Stimulated activated CD8-positive, alpha-beta memory T cell treated with anti-CD3 and anti-CD28 coated beads, Interleukin-15, amount 100 ng/mL, for 24 hours (primary cell): ENCODE measurements at places on chromosomes 2 and 18.

DNA sequence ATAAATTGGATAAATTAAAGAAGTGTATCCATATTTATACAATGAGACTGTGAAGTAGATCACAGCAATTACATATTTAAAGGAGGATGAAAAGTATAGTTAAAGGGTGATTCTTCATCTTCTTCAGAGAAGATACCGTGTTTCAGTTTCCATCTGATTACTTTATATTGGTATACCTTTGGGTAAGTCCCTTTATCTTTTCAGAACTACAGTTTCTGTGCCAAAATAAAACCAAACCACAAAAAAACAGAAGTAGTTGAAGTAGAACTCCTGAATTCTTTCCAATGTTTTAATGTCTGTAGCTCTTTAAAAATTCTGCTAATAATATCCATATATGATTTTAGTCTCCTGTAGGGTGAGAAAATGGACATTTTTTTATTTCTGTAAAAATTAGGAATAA is 231.2 kb upstream of the LINC00305 start:
- DNase-seq = no peak

GRCh38 chr2:103656558-103656957 is 894.7 kb downstream of the TMEM182 start:
- DNase-seq = no peak

GRCh38 chr18:78751664-78752063 is 228.0 kb upstream of the SALL3 start:
- no peak for DNase-seq

GRCh38 chr2:8526403-8526696 is 155.5 kb upstream of the ID2 start:
- DNase-seq = no peak

DNA sequence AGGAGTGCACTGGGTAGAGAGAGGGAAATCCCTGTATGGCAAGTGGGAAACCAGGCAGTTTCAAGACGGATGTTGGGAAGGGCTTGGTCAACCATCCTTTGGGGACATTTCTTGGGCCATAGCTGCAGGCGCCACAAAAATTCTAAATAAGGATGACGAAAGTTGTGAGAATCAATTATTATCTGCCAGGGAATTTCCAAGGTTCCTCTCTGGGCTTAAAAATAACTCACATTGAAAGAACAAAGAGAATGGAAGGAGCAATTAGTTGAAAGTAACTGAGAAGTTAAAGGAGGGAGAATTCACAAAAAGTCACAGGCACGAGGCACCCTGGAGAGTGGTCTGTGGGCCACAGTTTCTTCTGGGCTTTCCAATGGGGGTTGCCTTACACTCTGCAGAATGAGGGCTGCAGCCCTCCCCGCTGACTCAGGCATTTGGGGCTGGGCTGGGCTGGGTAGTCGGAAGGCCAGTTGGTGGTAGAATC is 195.7 kb downstream of the SMAD7 start:
- no peak for DNase-seq

GRCh38 chr2:118223511-118223991 is 135.3 kb downstream of the INSIG2 start:
- DNase-seq = no peak

DNA sequence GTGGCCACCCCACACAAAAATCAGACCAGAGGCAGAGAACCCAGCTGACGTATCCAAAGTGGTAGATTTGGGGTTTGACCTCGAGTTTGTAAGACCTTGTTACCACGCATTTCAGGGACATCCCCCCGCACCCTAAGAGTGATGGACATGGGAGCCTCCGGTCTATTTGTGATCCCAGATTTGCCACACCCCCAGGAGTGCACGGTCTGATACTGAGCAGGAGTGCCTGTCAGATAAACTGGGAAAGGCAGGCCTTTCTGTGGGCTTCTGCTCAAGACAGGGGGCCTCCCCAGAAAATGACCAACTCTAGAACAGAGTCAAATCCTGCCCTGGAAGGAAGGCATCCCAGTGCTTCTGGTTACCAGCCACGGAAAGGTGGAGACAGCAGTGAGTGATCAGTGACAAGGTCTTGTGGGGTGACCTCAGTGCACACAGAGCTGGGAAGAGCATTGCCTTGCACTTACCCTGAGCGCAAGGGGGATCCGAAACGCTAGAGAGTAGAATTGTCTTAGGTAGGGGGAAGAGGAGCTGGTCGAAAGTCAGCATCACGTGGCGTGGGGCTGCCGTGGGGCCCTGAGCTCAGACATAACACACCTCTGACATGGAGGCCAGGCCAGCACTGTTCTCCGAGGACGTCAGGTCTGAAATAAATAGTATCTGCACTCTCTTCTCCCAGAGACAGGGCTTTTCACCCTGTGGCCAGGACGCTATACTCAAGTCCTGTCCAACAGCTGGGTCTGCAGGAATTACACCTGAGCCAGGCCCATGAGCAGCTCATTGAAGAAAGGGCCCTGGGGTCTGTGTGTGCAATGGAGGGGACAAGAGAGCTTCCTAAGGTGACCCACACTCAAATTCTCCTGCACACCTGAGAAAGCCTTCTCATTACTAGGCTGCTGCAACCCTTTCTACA is 242.4 kb upstream of the SALL3 start:
- no peak for DNase-seq

GRCh38 chr2:142176941-142177340 is 46.1 kb upstream of the LRP1B start:
- no peak for DNase-seq

GRCh38 chr18:35343488-35343935 is 708 bp downstream of the ZNF24 start:
- DNase-seq = no peak

- no peak for DNase-seq
These were observed 20.1 kb downstream of the CTLA4 start for GRCh38 chr2:203887677-203888076.

GRCh38 chr18:75130591-75131328 is 78.2 kb downstream of the PTGR3 start:
- DNase-seq = no peak

GRCh38 chr2:115057473-115057872 is 615.0 kb downstream of the DPP10 start:
- no peak for DNase-seq

GRCh38 chr2:64888591-64889309 is 100.4 kb upstream of the SLC1A4 start:
- no peak for DNase-seq

- DNase-seq = no peak
These were observed 200.6 kb downstream of the ZBTB7C start for GRCh38 chr18:48208432-48209140.

GRCh38 chr18:73511771-73512503 is 635.7 kb downstream of the FBXO15 start:
- no peak for DNase-seq

GRCh38 chr2:27058210-27058609 is 6.7 kb downstream of the AGBL5 start:
- no peak for DNase-seq

DNA sequence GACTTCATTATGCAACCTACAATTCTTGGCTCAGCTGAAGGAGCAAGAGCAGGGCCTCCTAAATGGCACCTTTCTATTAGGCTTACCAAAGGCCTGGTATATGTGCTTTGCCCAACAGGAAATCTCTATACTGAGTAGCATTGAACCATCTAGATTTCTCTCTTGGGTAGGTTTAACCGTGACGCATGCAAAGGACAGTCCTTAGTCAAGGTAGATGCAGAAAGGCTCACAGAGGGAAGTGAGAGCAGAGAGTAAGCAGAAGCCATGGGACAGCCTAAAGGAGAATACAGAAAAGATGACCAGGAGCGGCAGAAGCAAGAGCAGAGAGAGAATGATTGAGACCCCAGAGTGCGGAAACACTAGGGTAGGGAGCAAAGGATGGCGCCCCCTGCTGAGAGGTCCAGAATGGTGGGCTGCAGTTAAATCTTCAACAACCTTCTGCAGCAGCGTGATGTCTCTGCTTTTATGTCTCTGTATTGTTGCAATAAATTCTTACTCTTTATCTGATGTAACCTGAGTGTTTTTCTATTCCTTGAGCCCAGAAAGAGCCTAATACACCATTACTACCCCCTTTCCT is 4.7 kb upstream of the OSBPL1A start:
- DNase-seq = no peak

DNA sequence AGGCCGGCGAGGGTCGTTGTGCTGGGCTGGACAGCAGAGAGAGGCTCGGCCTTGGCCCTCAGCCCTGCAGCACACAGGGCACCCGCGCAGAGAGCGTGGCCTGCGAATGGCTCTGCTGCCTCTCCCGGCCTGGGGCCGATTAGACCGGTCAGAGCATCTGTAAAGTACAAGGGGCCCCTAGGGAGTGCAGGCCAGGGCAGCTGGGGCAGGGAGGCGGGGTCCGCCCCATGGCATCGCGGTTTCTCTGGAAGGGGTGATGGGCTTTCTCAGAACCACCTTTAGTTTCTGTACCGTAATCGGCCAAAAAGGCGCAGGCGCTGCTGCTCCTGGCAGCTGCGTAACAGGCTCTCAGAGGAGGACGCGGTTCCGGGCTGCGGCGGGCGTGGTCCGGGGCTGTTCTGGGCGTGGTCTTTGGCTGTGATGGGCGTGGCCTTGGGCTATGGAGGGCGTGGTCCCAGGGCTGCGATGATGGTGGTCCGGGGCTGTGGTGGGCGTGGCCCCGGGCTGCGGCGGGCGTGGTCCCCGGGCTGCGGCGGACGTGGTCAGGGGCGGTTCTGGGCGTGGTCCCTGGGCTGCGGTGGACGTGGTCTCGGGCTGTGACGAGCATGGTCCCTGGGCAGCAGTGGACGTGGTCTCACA is 1.5 kb upstream of the GPR148 start:
- DNase-seq = peak; percentile 83

DNA sequence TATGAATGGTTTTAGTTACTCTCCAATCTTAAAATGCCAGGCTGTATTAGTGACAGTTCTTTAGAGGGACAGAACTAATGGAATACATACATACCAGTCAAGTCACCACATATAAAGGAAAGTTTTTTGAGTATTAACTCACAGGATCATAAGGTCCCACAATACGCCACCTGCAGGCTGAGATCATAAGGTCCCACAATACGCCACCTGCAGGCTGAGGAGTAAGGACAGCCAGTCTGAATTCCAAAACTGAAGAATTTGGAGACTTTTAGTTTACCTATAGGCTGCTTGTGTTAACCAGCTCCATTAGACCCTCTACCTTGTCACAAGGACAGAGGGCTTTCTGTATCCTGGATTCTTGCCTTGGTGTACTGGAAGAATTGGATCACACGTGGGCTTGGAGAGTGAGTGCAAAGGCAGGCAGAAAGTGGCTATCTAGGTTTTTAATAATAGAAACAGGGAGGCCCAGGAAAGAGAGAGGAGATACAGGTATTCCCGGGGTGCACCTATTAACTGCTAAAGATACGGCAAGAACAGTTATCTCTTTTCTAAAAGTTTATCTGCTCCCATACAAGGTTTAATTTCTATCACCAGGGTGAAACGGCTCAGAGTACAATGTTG is 234.9 kb upstream of the CYRIA start:
- DNase-seq = no peak
